HT-29 (cell line): ENCODE measurements at places on chromosomes 4 and X. TPM values are rescaled to one million over a fixed set of nuclear protein-coding genes. Genes with fewer than 3 reads are reported as not detected.

DNA sequence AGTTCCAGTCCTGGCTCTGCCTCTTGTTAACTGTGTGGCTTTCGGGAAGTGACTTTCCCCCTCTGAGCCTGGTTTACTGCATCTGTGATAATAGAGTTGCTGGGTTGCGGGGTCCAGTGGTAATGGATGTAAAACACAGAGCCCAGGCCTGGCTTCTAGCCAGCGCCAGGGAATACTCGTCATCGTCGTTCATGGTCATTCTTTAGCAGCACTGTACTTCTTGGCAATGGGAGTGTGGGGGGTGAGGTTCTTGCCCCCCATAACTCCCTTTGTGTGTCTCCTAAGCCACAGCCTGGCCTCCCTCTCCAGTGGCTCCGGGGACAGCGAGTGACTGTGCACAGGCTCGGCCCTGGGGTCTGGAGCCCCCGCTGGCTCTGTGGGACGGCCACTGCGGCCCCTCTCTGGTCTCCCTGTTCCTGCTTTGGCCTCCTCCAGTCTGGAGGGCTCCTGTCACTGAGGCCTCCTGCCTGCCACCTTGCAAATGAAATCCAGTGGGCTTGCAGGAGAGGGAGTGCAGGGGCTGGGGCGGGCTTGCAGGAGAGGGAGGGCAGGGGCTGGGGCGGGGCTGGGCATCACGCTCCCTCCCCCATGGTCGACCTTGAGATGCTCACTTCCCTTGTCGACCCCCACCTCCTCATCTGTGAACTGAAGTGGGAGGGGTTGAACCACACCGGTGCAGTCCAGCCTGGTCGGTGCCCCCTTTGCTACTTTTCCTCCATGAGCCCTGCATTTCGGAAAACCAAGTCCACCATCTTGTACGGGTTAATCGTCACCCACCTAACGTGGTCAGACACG is 13.2 kb downstream of the PSAPL1 start:
- DNase-seq = no peak

SASH3 gene
- not detected in 2 replicates for total RNA-seq

- peak; percentile 6 for DNase-seq
Observed at GRCh38 chrX:123291623-123292022, 107.5 kb downstream of the GRIA3 start.

LDB2 gene
- not detected in 2 replicates for total RNA-seq

- DNase-seq = no peak
Observed at GRCh38 chr4:98958065-98958464, 29.1 kb upstream of the EIF4E start.

DNA sequence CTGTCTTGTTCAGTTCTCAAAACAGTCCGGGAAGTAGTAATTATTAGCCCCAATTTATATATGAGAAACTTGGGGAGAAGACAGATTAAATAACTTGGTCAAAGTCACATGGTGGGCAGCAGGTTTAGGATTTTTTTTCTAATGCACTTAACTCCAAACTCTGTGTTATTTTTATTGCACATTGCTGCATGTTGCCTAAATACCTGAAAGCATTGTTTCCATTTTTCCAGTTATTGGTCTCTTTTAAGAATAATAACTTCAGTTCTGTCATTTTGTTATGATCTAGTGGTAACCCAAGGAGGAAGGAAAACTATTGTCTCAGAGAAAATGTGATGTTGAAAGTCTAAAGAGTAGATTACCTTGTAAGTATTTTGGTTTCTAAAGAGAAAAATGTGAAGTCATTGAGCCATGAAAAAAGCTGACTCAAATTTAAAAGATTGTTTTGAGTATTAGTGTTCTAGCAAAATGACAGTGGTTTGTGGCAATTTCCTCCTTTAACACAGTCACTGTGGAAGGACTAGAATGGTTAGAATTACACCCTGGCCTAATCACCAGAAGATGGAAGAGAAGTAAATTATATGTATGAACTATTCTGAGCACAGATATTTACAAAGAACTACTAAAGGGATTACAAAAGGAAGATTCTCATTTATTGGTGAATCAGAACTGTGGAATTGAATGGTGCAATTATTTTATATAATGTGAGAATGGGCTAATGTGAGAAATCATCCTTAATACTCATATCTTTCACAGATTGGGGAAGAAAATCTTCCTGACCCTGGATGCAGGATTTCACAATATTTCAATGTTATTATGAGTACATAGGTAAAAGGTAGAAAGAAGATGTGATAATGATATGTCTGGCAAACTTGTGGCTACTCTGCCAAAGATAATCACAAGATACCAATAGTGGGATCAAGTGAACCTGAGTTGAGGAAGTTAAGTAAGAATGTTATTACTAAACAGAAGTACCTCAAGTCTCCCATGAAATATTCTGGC is 21.7 kb upstream of the CXCL8 start:
- DNase-seq = no peak
